ENCODE measurements at places on chromosomes 6 and 20.

DNA sequence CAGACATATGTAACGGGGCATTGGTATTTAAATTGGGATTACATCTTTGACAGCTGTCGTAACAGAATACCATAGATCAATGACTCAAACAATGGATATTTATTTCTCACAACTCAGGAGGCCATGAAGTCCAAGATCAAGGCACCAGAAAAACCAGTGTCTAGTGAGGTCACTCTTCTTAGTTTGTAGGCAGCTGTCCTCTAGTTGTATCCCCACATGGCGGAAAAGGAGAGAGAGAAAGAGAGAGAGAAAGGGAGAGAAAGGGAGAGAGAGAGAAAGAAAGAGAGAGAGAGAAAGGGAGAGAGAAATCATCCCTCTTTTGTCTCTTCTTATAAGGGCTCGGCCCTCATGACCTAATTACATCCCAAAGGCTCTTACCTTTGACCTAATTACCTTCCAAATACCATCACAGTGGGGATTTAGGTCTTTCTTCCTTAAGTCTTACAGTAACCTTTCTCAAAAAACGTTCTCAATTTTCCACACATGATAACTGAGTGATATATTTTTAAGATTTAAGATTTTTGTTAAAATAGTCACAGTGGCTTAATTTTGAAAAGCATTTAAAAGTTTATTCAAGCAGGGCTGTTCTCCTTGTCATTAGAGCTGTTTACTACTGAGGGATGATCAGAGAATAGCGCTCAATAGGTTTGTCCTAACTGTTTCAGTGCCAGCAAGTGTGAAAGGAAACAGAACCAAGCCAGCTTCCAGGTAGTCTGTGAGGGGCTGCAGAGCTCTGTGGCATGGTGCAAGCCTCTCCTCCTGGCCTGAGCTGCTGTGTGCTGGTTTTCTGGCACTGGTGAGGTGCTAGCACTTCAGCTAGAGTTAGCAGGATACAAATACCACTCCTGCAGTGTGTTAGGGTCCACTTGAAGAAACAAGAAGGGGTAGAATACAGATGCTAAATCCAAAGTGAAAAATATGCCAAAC, 79.0 kb downstream of the IMPG1 start:
- no peak for DNase-seq

GRCh38 chr6:37821446-37821845, 1.9 kb downstream of the ZFAND3 start:
- DNase-seq, result no peak

- DNase-seq, result no peak
Observed at GRCh38 chr20:2421247-2421646, 40.5 kb downstream of the TGM6 start.

- peak; percentile 54 for DNase-seq
Observed at GRCh38 chr20:1820138-1821079, 74.8 kb upstream of the SIRPA start.

DNA sequence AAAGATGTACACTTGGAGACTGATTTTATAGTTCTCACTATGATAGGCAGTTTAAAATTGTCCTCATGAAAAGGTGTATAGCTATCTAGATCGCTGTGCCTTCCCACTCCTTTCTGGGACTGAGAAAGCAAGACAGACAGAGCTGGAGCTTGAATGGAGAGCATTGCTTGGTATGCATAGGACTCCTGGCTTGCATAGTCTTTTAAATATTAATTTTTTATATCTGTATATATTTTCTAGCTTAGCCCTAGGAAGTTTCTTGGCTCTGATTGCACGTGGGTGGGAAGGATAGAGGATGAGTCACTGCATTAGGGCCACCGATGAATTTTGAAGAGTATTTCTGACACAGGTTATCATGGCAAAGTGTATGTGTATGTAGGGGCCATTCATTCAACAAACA, 150.0 kb upstream of the SPACA1 start:
- DNase-seq, result peak; percentile 70

GRCh38 chr6:27442932-27443331, 30.0 kb downstream of the ZNF184 start:
- DNase-seq, result no peak

DNA sequence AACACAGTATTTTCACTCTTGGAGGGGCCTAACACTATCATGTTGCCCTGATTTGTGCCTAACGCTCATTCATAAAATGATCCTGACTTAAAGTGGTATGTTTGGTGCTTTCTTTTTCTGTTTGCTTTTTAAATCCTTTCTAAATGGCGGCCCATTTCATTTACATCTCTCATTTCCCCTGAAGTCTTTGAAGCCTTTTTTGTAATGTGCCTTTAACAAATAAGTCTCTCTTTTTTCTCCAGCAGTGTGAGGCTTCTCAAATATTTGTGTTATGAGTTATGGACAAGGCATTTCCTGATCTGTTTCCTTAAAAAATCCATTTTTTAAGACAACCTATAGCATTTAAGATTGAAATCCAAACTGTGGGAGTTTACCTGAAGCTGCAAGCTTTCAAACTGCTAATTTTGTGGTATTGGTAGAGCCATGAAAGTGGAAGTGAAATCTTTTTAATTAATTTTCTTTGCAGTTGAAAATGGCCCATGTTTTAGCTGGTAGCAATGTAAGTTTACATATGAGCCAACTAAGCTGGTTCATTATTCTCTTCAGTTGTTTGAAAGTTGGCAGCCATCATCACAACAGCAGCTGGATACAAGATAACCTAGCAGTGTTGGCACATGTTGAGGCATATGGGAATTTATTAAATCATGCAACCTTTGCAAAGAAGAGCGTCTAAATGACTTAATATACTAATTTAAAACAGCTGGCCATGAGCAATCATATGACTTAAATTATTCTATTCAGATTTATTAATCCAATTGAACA, 469.7 kb downstream of the CDKAL1 start:
- peak; percentile 42 for DNase-seq

GRCh38 chr6:11350294-11350693, 117.8 kb upstream of the NEDD9 start:
- DNase-seq, result no peak

- no peak for DNase-seq
Observed at GRCh38 chr20:10647471-10647870, 26.3 kb downstream of the JAG1 start.

DNA sequence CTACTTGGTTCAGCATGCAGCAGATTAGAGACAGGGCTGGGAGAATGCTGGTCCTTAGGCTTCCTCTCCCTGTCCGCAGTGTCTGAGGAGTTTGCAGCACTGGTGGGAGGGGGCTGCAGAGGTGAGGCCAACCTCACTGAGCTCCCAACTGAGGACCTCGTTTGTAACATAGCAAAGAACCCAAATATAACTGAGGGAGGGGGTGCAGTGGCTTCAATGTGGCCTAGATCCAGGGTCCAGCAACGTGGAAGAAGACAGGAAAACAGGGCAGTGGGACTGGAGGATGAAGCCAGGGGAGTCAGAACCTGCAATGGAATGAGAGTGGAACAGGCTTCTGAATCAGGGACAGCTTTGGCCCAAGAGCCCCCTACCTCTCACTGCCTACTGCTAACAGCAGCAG, 84.3 kb upstream of the MAFB start:
- DNase-seq, result no peak

DNA sequence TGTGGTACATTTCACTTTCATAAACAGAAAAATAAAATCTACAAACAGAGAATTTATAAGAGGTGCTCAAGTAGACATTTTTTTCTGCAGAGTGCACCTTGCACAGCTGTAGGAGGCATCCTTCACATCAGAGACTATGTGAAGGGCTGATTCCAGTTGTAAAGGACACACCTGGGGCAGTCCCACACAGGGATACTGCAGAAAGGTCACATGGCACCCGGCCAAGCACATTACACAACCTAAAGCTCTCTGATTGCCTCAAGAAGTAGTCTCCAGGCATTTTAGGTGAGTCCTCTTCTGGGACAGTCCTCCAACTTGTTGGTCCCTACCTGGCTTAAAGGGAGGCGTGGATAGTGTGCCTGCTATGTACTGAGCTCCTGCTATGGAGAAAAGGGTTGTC, 502.9 kb upstream of the NOX3 start:
- no peak for DNase-seq

GRCh38 chr6:18241208-18242038, 22.9 kb downstream of the DEK start:
- no peak for DNase-seq

DNA sequence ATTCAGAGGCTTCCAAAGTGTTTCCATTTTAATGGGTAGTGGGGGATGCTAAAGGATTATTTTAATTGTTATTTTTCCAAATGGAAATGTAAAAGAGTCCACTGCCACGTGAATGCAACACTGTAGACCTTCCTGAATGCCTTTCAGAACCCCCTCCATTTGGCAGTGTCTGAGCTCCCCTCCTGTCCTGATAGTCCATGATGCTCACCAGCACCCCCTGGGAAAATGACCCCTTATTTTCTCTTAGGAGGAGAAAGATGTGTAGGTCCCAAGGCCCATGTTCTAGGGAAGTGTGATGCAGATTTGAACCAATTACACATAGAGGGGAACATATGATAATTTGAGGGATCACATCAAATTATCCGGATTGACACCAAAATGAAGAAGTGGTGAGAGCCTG, 46.8 kb upstream of the SH3BGRL2 start:
- no peak for DNase-seq

GRCh38 chr20:51562332-51563173, 20.0 kb upstream of the NFATC2 start:
- DNase-seq, result peak; percentile 93

DNA sequence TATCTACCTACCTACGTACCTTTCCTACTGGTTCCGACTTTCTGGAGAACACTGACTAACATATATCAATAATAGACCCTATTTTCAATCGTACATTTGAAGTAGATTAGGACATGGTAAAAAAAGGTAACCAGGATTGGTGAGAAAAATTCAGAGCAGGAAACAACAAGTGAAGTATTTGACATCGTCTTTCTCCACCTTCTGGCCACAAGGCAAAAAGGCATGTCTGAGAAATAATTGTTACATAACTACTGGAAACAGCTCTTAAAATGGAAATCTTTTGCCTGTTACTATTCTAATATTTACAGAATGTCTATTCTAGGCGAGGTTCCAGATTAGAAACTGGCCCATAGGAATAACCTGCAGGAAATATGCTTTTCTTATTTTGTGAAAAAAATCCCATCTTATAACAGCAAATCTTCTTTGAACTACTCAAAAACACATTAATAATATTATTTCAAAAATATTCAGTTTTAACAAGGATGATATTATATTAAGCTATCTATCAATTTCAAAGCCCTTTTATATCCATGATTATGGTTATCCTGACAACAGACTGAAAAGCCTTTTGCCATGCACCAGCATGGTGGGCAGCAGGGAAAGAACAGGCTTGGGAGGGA, 80.8 kb downstream of the RCAN2 start:
- peak; percentile 24 for DNase-seq

Data from brain microvascular endothelial cell (primary cell).